CD4-positive, alpha-beta T cell treated with Interleukin-10 for 1 hour (primary cell): ENCODE measurements at places on chromosomes 2 and 18.

DNA sequence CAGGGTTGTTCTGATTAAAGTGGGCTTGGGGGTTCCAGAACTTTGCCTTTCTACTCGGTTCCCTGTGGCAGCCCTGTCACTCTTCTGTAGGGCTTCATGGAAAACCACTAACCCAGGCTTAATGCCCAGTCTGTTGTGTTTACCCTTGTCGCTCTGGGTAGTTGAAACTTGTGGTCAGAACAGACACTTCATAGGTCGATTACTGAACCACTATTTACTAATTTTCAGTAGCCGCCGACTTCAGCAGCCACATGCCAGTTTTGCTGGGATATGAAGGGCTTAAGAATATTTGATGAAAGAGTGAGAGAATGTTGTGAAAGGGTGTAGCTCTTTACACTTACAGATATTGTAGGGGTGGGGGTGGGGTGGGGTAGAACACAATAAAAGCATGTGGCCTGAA is 362.3 kb downstream of the RND3 start:
- DNase-seq = no peak

DNA sequence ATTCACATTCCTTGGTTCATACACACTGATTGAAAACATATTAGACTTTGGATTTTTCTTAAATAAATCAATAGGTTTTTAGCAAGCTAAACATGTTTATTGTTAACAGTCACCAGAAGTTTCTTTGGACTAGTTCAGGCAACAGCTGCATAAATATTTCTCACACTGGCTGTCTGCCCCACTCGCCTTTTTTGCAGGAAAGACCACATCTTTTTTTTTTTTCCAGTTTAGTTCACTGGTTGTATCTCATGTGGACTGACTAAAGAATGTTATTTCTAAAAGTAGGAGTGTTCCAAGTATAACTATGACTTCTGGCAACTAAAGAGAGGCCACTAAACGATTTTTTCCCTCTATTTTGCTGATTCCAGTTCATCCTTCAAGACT is 31.1 kb downstream of the SLC40A1 start:
- no peak for DNase-seq

GRCh38 chr18:42255908-42256765 is 301.1 kb downstream of the PIK3C3 start:
- no peak for DNase-seq

- DNase-seq = peak; percentile 25
These were observed 1.2 kb downstream of the KIF5C start for GRCh38 chr2:148876202-148876594.

DNA sequence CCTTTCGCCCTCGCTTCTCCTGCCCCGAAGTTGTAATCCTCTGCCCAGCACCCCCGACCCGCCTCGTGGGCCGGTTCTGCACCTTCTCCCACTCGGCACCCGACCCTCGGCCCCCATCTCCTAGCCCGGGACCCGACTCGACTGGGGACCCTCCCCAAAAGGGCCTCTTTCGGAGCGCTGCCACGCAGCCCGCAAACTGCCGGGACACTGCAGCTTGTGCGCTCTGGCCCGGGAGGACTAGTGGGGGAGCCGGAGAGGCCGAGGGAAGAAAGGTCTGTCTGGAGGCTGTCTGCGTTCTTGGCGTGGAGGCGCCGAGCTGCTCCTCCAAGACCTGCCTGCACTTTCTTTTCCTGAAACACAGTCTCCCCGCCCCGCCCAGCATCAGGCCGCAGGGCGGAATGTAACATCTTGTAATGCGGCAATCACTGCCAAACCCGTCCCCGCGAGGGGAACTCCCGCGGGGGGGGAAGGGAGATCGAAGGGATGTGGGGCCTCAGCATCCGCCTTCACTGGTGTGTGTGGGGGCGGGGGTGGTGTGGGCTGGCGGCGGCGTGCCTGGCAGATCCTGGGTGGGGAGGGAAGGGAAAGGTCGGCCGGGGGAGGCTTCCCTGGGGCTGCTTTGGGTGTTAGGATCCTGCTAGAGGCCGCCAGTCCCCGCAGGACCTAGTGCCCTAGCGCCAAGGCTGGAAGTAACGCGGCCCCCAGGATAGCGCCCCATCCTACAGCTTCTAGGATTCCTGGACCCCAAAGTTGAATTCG is 7.4 kb downstream of the DLX2 start:
- peak; percentile 84 for DNase-seq

- DNase-seq = peak; percentile 40
These were observed 710 bp upstream of the TMSB10 start for GRCh38 chr2:84904717-84905174.

DNA sequence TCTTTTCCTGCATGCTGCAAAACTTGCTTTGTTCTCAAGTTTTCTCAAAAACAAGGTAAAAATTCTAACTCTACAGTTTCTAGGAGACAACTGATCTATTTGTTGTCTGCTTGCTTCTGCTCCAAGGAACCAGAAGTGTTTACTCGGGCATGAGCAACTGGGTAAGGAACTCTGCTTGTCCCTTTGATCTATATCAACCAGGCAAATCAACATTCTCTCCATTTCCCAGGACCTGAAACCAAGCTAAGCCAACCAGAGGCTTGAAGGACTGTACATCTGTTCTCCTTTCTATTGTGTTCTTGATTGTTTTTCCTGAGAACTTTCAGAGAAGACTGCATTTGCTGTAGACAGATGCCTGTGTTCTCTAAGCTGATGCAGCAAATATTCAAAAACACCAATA is 335.0 kb upstream of the KCNH7 start:
- no peak for DNase-seq

GRCh38 chr2:222677981-222678380 is 6.5 kb downstream of the MOGAT1 start:
- DNase-seq = no peak

DNA sequence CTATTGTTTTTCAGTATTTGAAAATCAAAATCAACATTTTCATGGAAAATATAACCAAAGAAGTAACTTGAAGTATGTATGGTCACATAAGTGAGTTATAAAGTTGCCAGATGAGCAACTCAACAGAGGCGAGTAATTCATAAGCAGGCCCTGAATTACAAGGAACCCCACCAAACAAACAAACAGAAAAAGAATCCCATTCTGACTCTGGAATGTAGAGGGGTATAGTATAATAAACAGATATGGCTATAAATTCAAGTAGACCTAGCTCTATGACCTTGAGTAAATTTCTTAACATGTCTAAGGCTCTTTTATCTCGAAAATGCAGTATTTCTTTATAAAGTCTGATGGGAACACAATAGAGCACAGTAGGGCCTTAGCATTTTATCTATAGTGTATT is 4.7 kb upstream of the CDH2 start:
- DNase-seq = no peak

- DNase-seq = peak; percentile 14
These were observed 1.5 kb downstream of the EFR3B start for GRCh38 chr2:25043241-25043867.

DNA sequence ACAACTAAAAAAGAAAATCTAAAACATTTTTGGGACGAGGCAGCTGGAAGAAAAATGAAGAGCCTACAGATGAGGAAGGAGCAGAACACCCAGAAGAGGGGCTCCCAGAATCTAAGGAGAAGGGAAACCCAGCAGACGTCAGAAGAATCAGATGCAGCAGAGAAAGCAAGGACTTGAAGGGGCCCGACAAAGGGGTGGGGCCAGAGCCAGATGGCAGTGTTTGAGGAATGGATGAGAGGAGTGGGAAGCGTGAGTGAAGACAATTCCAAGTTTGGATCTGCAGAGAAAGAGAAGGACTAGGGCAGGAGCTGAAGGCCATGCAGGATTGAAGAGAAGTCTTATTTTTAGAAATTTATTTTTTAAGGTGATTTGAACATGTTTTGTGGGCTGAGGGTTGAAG is 19.3 kb downstream of the PTMA start:
- DNase-seq = no peak

DNA sequence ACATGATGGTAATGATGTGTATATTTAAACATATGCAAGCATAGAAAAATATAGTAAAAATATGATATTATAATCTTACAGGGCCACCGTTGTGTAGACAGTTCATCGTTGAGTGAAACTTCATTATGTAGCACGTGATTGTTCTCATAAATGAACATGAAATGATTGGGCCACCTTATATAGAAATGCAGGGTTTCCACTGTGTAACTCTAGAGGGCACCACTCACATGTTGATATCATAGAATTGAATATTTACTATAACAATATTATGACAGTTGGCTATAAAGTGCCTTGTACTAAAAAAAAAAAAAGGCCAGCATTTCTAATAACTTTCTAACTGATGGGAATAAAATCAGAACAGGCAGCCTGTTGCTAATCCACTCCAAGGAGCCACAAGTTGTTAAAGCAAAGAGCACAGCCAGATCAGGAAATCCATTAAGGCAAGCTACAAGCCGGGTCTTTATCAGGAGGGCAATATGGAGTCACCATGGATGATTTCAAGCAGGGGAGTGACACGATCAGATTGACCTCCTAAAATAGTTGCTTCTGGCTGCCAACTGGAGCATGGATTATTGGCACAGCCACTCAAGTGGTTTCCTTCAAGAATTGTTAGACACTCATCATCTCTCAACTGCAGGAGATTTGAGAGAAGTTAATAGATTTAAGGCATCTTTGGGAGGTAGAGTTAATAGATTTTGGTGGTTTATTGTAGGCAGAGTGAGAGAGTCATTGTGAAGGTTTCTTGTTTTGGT is 16.7 kb downstream of the IL1F10 start:
- DNase-seq = peak; percentile 29
